Right atrium auricular region (tissue), 2 donors: ENCODE measurements at places on chromosomes 3 and 15. TPM values are rescaled to one million over a fixed set of nuclear protein-coding genes. Genes with fewer than 3 reads are reported as not detected.

The PFKFB4 gene
- total RNA-seq, result 0.59 TPM

The DPPA2 gene
- not detected for total RNA-seq

The TBC1D23 gene
- 39.5 TPM for total RNA-seq

The PATL2 gene
- 0.75 TPM for total RNA-seq
